ENCODE measurements at places on chromosomes 11 and 22.

DNA sequence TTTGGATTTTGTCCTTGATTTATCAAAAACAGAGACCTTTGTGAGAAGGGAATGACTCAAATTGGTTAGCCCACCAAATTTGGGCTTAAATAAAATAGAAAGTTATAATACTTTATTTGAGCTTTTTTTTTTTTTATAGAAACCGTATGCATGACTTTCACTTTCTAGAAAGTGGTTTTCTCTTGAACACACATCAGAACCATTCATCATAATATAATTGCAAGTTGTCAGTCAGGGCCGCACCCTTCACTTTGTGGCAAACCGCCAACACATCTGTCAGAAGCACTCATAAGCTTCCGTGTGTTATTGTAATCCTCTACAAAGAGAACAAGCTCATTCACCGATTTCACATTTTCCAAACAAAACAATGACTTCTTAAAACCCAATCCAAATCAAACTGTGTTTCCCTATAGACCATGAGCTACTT, 76.1 kb downstream of the SOX6 start:
- no peak for DNase-seq

- peak; percentile 98 for DNase-seq
Observed at GRCh38 chr11:68839054-68839865, 2.5 kb downstream of the CPT1A start.

- DNase-seq = no peak
Observed at GRCh38 chr11:106288822-106289387, 211.4 kb downstream of the AASDHPPT start.

GRCh38 chr11:126123686-126124085, 61.0 kb upstream of the CDON start:
- DNase-seq = no peak

DNA sequence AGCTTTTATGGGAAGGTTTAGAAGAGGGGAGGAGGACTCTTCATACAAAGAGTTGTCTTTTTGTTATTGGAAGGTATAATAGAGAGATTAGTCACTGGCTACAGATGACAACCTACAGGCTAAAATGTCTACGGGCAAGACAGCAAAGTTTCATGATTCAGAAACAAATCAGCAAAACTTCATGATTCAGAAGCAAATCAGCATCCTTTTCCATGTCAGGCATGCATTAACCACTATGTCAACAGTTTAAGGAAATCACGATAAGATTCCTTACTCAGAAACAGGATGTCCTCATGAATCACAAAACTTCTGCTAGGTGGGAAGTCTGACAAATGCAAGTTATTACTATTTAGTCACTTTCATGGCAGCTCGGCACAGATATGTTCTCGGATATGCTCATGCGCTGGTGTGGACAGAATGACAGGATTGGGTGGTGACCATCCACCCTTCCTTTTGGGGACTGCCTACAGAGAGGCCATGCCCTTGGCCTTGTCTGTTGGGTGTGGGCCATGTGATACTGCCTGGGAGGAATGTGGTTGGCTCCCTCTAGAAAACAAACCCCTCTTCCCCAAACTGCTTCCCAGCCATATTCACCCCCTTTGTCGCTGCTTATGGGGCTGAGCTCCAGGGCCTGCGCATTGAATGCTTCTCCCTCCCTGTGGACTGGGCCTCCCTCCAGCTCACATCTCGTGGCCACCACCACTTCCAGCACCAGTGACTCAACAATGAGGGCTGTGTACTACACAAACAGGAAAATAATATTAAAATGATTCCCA, 10.1 kb downstream of the C11orf91 start:
- no peak for DNase-seq

GRCh38 chr11:76419896-76420295, 24.9 kb upstream of the EMSY start:
- peak; percentile 19 for DNase-seq

DNA sequence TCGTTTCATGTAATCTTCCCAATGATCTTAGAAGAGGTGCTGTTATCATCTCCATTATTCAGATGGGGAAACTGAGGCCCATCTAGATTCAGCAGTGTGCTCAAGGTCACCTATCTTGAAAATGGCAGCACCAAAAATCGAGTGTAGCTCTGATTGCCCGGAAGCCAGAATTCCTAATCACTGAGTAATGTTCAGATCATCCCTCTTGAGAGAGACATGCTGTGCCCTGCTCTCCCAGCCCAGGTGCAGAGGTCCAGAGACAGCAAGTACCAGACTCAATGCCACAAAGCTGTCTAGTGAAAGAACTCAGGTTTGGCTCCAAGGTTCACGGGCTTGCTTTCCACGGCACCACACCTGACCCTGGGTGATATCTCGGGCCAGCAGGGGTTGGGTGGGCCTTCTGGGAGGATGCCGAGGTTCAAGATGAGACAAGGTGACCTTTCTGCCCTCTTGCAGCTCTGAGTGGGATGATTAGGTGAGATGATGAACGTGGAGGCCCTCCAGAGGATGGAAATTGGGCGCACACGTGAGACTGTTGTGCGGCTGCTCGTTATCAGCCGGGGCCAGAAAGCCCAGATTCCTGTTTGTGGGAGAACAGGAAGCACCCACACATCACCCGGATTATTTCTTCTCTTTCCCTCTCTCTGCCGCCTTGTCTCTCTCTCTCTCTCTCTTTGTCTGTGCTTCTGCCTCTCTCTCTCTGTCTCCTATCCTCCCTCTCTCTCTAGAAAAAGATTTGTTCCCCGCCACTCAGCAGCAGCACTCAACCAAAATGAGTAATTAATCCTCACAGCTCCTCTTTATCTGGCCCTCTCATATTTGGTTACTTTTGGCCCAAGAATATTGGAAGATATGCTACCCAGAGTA, 19.0 kb upstream of the RASD2 start:
- DNase-seq = no peak

GRCh38 chr11:59172345-59173079, 580 bp downstream of the DTX4 start:
- DNase-seq = peak; percentile 26

DNA sequence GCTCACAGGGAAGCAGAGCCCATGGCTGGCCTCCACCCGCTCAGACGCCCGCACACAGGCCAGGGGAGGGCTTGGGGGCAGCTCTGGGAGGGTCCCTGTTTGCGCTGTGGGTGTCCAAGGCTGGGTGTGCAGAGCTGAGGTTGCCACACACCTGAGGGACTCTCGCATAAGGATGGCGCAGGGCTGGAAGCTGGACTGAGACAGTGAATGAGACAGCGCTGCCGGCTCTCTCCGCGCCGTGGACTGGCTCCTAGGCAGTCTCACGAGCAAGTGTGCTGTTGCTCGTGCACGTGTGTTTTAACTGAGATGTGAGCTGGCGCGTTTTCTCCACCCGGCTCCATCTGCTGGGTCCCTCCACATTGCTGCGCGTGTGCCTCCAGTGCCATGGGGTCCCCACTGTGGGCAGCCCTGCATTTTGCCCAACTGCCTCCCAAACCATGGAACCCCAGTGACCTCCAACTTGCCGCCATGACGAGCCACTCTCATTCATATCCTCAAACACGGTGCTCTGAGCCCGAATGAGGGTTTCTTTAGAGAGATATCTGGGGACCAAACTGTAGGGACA, 4.2 kb upstream of the BID start:
- no peak for DNase-seq

DNA sequence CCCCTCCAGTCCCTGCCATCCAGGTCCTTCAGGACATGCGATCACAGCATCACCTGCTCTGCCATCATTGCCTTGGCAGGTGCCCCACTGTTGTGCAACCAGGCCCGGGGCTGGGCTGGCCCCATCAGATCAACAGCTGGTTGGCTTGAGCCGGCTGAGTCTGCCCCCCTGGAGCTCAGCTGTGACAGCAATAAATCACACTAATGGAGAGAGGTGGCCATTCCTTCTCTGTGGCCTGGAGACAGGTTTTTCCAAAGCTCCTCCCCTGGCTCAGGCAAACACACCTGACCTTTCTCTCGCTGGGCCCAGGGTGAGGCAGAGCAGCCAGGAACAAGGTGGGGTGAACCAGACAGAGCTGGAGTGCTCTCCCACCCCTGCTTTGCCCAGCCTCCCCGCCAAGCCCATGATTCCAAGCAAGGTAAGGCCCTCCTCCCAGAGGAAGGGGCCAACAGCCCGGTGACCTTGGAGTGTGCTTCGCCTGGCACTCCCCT, 8.9 kb upstream of the FXYD2 start:
- no peak for DNase-seq

- DNase-seq = no peak
Observed at GRCh38 chr11:130150790-130151189, 8.8 kb upstream of the ST14 start.

- DNase-seq = no peak
Observed at GRCh38 chr11:28227460-28227859, 119.3 kb downstream of the METTL15 start.

DNA sequence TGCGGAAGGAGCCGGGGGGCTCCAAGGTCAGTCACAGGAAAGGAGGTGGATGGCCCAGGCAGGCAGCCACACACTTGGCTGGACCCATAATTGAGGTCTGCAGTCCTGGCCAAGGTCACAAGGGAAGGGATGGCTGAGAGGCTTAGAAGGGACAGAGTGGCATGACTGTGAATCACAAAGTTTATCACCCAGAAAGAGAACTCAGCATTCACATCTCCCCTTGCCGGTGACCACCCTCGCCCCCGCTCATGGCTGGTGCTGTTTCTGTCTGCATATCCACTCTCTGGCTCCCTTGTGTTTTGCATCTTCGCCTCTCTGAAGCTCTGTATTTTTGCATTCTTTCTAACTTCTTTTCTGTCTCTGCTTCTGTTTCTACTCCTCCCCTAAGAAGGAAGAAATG, 117.5 kb downstream of the FEZ1 start:
- DNase-seq = no peak

DNA sequence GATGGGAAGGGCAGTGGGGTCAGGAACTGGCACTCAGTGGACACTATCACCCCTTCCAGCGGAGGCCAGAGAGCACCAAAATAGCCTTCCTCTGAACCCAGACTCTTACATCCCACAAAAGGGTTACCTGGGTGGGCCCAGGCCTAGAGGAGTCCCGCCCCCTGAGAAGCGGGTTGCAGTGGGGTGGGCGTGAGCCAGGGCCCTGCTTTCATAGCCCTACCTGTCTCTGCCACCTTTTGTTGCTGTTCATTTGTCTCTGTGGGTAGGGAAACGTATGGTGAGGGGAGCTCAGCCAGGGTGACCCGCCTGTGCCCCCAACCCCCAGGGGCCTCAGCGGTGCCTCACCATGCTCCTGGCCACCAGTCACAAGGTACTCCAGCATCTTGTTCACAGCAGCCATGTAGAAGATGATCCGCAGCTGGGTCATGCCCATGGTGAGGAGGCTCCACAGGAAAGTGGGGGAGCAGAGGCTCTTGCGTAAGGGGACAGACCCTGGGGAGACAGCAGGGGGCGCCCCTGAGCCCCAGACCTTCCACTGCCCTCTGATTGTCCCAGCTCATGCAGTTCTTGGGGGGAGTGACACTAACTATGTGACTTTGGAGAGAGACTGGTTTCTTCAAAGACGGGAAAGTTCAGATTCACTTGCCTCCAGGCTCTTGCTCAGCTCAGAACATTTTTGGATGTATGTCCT, 24.0 kb downstream of the SLC43A1 start:
- DNase-seq = peak; percentile 70

GRCh38 chr11:115544422-115544948, 40.3 kb upstream of the CADM1 start:
- no peak for DNase-seq

DNA sequence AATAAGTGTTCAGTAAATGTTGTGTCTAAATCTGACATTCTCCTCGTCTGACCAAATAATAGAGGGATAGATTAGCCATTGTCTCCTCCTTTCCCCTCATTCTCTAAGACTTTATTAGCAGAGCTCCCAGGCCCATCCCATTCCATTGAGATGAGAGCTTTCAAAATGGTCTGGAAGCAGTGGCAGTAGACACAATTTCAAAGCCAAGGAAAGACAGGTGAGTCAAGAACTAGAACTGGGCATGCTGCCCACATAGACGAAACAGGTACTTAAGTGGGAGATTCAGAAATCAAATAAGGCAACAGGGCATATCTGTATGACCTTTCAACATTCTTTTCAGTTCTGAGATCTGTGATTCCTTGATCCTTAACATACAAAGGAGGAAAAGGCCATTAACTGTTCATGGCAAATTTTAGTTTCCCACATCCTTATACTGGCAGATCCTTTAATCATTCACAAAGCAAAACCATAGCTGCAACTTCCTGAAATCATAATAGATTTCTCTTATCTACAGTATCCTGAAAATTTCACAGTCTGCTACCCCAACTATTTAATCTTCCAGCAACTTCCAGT, 96.6 kb upstream of the KCNA4 start:
- DNase-seq = no peak

GRCh38 chr11:61587541-61587941, 6.7 kb upstream of the SYT7 start:
- DNase-seq = no peak

DNA sequence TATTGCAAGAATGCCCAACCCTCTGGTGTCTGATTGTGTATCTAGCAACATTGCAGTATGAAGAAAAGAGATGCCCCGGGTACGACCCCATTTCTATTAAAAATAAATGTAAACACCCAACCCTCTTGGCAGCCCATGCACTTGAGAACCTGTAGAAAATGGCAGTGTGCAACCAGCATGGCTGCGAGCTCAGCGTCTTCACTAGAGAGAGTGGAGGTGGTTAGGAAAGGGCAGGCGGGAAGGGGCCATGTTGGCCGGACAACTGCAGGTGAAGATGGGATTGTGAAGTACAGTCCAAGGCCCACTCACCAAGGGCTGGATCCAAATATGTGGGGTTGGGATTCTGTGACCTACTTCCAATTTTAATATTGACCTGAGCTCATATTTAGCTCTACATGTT, 15.9 kb downstream of the PEX26 start:
- DNase-seq = no peak
